CD4-positive, alpha-beta T cell treated with Interleukin-4 for 1 hour (primary cell): ENCODE measurements at places on chromosomes 13 and 19.

- DNase-seq, result peak; percentile 33
These were observed at the start of gene STAP2 for GRCh38 chr19:4338441-4339355. Gene STAP2, minus strand, starts transcription at chr19:4338827. Its CDS starts 74 bp downstream, at chr19:4338753.

DNA sequence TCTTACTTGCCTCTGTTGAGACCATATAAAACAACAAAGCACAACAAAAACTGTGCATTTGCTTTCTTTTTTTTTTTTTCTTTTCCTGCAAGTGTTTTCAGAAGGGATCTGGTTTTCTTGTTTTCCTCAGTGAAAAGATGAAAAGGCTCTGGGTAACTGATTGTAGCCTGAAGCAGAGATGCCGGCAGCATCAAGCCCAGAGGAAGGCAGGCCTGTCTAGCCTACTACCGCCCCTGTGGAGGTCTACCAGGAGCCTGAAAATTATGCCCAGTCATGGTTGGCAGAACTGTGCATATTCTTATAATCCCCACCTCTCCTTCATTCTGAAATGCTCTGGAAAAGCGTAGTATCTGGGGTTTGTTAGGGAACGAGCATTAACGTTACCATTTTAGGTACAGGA, 32.6 kb upstream of the MEDAG start:
- DNase-seq, result no peak

GRCh38 chr13:28640861-28641599, 17.9 kb upstream of the POMP start:
- no peak for DNase-seq

- DNase-seq, result peak; percentile 75
These were observed 2.7 kb downstream of the ADGRE5 start for GRCh38 chr19:14383661-14384555.

- no peak for DNase-seq
These were observed 10.0 kb upstream of the OR1M1 start for GRCh38 chr19:9076901-9077300.

- DNase-seq, result no peak
These were observed 137.3 kb upstream of the PCDH9 start for GRCh38 chr13:67367399-67367798.

DNA sequence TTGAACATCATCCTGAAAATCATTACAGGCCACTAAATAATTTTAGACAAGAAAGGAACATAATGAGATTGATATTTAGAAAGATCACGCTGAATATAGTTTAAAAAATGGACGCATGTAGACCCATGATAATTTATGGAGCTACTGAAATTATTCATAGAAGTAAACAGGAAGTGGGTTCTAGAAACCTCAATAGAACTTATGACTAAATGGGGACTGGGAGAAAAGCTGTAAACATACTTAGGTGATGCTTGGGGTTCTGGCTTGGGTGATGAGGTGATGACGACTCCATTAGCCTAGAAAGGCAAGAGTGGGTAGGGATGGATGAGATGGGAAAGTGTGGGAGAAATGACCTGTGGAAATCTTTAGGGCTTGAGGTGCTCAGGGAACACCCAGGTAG, 484.0 kb downstream of the MYO16 start:
- no peak for DNase-seq

- no peak for DNase-seq
These were observed 8.2 kb downstream of the PROZ start for GRCh38 chr13:113166681-113167080.

DNA sequence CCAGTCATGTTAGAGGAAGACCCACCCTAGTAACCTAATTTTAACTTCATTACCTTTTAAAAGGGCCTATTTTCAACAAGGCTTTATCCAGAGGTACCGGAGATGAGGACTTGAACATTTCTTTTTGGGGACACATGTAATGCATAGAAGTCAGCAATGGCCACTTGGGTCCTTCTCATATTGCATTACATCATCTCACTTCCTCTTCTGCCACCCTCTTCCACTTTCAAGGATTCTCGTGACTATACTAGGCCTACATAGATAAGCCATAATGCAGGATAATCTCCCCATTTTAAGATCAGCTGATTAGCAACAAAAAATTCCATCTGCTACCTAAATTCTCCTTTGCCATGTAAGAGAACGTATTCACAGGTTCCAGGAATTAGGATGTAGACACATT, 557.2 kb downstream of the KCTD12 start:
- DNase-seq, result no peak

GRCh38 chr13:25776722-25777121, 275.1 kb downstream of the SHISA2 start:
- DNase-seq, result no peak

- no peak for DNase-seq
These were observed 4.0 kb downstream of the GRIN2D start for GRCh38 chr19:48397263-48398101.

DNA sequence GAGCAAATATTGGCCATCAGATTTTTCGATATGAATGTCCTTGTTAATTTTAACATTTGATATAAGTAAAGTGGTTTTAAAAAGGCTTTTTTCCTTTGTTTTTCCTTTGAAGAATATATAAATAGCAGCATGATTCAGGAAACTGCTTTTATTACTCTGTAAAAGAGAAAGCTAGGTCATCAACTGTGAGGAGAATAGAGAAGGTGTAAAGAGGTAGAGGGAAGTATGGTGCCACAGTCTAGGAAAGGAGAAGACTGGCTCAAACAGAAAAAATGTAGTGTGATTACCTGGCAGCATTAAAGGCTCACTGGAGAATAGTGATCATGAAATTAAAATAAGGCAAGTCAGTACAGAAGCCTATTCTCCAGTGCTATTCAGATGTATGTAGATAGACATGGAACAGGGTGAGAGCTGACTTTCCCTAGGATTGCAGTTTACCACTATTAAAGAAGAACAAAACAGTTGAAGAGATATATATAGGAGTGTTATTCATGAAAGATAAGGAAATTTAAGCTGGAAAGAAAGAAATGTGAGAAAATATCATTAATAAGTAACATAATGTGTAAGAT, 1115.9 kb upstream of the PCDH9 start:
- DNase-seq, result no peak

DNA sequence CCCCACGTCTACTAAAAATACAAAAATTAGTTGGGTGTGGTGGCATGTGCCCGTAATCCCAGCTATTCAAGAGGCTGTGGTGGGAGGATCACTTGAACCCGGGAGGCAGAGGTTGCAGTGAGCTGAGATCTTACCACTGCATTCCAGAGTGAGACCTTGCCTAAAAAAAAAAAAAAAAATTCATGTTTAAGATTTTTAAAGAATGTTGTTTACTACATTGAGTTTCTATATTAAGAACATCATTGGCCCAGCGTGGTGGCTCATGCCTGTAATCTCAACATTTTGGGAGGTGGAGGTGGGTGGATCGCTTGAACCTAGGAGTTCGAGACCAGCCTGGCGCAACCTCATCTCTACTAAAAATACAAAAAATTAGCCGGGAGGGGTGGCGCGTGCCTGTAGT, 31.9 kb upstream of the FLT1 start:
- no peak for DNase-seq

GRCh38 chr19:29107831-29108230, 105.1 kb downstream of the UQCRFS1 start:
- no peak for DNase-seq

DNA sequence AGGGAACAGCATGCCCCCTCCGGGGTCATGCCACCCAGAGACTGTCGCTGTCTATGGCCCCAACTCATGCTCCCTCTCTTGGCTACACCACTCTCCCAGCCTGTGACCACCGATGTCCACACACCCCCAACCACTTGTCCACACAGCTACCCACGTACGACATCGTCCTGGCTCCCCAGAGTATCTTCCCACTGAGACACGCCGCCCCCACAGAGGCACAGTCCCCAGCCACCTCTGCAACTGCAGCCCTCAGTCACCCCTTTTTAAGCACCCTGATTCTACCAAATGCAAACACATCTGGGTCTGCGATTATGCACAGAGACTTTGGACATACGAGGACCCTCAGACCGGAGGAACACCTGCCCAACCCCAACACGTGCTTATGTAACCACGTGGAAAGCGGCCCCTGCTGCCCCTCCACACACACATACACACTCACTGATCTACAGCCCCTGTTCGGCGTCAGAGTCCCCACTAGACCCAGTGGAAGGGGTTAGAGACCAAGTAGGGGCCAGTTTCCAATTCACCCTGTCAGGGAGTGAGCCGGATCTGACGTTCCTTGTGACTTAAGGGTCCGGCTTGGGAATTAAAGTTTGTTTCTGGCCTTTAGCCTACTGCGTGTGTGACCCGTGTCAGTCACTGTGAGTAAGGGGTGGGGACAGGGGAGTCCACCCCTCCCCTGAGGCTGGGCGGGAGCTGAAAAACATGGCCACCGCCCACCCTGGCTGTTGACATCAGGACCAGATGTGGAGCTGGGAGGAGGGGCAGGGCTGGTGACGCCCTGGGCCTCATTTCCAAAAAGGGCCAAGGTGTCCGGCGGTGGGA, 11.9 kb upstream of the AXL start:
- DNase-seq, result no peak

- DNase-seq, result no peak
These were observed 182.2 kb downstream of the LMO7 start for GRCh38 chr13:75818179-75818967.

DNA sequence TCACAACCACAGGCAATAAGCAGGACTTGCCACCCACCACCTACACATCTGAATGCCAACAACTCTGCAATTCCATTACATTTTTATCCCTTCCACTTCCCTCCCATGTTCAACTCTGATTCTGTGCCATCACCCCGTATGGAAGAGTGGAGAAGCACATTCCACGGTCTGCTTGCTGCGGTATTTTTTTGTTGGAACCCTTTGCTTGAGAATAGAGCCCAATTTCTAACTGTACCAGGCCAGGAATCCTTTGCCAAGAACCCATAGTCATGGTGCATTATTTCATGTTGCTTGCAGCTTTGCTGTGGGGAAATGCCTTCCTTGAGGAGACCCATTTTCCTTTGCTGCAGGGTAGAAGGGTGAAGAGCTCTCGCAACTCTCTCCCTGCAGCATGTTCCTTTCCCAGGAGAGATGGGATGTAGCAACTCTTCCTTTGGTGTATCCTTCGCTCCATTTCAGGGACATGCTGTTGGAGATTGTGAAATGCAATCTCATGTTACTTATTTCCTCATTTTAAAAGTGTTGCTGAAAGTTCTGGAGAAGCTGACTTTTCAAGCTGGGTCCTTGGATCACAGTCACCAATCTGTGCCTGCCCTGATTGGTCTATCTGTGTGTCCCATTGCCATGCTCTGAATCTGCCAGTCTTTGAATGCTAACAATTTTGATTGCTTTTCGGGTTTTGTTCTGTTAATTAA, 69.8 kb upstream of the STARD13 start:
- no peak for DNase-seq

DNA sequence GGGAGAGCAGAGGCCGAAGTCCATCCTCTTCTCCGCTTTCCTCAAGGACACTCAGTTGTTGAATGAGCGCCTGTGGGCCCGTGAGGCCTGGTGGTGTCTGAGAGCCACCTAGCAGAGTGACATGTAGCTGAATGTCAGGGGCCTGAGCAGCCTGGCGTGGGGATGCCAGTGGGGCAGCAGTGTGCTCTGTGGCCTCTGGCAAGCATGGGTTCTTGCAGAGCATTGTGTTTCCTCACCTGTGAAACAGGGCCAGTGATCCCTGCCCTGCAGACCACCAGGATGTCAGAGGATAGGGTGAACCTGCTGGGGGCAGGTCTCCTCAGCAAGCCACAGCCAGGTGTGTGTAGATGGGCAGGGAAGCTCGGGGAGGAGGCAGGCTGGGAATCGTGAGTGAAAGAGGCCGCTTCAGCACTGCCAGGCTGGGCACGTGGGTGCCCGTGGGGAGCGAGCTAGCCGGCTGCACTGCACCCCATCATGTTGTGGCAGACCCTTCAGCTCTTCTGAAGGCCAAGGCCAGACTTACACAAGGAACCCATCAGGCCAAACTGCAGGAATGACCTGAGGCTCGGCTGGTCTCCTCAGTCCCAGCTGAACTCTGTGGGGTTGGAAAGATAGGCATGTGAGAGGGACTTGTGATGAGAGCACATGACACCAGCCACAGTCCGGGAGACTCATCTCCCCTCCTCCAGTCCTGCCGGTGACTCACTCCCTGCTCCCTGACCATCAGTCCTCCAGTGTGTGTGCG, 5.0 kb downstream of the PPP1R37 start:
- no peak for DNase-seq
